Suppressor macrophage treated with lipopolysaccharide for 4 hours (primary cell): ENCODE measurements at places on chromosomes 5 and 9.
A peak's percentile ranks its signal among the peaks of the same experiment; 100 is the strongest.

GRCh38 chr5:82074950-82075349 lies 103.1 kb downstream of the ATG10 start:
- DNase-seq, result no peak

- no peak for DNase-seq
Measured at GRCh38 chr5:64532657-64533056, 26.8 kb downstream of the RGS7BP start.

DNA sequence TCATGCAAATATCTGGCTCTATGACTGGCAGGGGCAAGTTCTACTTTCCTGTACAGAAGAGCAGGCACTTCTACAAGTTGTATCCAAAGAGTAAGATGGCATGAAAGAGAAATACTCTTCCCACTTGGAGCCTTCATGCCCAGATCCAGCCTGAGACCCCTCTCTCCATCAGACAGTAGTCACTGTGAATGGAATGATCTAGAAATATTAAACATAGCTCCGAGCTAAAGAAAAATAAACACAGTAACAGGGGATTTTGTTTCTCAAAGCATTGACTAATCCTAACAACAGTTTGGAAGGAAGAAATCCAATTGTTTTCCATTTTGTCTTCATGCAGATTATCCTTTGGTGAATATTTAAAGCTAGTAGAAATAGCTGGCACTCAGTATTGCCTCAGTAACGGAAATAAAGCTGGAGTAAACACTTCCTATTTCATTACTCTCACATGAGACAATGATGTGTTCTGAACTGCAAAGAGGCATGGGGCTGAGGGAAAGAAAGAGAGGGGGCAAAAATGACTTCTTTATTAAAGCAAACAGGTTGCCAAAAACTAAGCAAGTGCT lies 100.0 kb downstream of the SEMA5A start:
- DNase-seq, result peak; percentile 10

DNA sequence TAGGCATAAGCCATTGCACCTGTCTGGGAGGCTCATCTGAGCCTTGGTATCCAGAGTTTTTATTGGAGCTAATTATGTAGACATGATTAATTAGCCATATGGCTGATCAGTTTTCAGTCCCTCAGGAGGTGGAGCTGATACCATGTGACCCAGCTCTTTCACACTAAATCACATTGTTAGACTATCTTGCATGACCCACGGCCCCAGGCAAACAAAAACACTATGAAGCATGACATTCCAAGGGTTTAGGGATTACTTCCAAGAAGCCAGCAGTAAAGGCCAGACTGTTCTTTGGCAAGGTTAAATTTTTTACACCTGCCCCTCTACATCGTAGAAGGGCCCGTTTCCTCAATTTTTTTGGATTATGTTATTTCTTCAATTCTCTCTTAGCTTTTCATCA lies 5.0 kb upstream of the C5orf24 start:
- DNase-seq, result no peak

GRCh38 chr9:114626415-114627020 lies 15.4 kb downstream of the TMEM268 start:
- no peak for DNase-seq

GRCh38 chr5:79074641-79075040 lies 5.1 kb downstream of the BHMT2 start:
- DNase-seq, result peak; percentile 1

- DNase-seq, result peak; percentile 41
Measured at GRCh38 chr9:111601237-111602018, 2.0 kb upstream of the PTGR1 start.

DNA sequence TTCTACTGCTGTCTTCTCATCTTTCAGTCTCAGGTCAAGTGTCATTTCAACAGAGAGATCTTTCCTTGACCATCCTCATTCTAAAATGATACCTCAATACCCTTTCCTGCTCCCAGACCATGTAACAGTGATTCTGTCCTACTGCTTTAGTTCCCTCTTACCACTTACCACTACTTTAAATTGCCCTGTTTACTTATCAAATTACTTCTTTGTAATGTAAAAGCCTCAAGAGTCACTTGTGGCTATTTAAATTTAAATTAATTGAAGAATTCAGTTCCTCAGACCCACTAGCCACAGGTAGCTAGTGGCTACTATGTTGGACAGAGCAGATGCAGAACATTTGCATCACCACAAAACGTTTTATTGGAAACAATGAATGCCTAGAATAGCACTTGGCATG lies 217.3 kb downstream of the ADAMTS6 start:
- no peak for DNase-seq

- no peak for DNase-seq
Measured at GRCh38 chr5:73691302-73692080, 65.5 kb downstream of the ARHGEF28 start.

GRCh38 chr5:127492854-127493738 lies 24.3 kb upstream of the PRRC1 start:
- peak; percentile 35 for DNase-seq

DNA sequence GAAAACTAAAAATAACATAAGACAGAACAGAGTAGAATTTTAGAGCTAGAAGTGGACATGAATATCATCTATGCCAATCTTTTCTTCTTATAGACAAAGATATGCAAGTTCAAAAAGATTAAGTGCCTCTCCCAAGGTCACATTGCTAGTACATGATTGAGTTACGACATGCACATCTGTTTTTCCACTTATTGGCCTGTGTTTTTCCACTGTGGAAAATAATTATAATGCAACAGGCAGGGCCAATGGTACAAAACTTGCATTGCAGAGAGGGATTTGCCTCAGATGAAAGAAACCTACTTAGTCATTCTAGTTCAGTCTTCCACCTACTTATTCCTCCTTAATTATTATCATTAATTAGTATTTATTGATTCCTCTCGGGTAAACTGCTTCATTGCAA lies 407.8 kb upstream of the SGCD start:
- no peak for DNase-seq

DNA sequence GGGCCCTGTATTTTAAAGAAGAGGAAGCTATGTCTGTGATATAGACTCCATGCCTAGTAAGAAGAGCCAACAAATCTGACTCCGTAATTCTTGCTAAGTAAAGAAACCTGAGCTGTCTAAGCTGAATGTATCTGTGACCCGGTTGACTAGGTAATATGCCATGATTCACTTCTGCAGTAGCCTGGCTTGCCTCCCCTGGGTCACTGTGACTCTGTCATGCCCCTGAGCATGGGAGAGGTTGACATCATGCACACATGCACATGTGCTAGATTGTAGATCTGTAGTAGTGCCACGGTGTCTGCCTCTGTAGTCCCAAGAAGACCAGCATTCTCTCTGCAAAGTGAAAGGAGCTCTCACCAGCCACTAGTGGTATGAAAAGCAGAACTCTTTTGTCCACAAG lies 9.1 kb downstream of the SLC22A5 start:
- DNase-seq, result peak; percentile 6

DNA sequence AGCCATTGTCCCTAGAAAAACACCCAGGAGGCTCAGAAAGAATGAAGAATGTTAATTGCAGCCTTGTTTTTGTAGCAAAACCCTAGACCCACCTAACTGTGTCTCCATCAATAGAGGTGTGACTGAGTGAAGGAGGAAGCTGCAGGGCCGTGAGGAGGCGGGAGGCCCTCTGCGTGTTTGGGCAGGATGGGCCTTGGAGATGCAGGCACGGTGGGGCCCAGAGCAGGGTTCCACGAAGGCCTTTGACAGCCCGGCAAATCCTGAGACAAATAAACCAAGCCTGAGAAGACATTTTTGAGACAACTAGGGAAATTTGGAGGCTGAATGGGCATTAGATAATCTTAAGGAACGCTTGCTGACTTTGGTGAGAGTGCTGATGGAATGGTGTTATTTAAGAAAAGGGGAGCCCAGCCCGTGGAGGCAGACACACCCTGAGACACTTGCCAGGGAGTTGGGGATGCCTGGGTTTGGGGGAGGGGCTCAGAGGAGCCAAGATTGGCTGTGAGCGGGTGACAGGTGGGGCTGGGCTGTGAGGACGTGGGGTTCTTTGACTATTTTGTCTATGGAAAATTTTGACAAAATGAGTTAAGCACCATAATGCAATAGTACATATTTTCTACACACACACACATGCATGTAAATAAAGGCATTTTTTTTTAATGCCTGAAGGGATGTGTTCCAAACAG lies 48.8 kb downstream of the BARX1 start:
- DNase-seq, result no peak

DNA sequence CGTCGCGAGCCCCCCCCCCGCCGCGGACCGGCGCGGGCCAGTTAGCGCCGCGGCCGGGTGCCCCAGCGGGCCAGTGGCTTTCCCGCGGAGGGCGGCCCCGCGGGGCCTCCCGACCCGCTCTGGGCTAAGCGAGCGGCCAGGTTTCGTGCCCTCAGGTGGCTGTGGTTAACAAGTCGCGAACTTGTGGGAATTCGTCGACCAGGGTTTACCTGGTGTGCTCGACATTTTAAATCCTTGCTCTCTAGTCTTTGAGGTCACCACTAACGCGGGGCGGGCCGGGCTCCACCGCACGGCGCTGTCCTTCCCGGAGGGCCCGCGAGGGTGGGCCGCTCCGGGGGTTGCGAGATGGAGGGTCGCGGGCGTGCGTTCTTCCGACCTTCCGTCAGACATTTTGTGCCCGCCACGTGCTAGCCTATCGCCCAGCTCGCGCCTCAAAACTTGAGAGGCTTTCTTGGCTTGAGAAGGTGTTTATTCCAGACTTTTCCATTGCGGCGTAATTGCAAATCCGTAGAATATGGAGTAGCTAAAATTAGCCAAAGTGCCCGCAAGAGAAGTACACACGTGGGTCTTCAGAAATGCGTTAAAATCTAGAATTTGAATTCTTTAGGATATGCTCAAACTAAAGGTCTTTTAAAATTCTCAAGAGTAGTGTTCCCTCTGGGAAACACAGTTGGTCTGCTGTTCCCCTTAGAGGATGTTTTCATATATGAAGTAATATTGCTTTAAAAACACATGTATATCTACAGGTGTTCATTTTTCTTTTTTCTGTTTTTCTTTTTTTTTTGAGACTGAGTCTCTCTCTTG lies 2.1 kb downstream of the ANP32B start:
- DNase-seq, result no peak

DNA sequence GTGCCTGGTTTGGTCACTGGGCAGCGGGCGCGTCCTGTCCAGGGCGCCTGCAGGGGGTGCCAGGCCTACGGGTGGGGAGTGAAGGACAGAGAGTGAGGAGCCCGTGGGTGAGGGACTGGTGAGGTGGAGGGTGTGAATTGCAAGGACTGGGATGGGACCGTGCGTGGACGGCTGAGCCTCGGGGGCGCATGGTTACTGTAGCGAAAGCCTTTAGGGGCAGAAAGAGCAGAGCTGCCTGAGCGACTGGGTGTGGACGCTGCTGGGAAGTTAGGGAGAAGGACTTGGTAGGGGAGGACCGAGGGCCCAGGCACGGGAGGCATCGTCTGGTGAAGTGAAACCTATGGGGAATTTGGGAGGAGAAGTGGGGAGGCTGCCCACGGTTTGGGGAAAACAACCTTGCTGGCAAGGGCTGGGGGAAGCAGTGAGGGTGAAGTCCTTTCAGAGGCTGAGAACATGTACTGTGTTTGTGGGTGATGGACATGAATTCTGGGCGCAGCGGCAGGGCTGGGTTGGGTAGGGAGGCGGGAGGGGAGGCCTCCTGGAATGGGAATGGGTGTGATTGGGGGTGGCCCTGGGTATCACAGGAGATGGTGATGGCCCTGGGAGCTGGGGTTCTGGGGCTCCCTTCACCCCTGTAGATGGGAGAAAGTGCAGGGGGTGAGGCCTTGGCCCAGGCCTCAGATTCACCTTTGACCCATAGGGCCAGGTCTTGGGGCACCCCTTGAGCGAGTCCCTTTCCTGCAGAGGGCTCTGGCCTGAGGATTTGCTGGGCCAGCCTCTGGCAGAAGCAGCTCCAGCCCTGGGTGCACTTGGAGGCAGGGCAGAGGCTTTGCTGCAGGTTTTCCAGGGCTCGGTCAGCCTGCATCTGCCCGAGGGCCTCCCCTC lies 1.7 kb upstream of the TOR4A start:
- DNase-seq, result peak; percentile 61

GRCh38 chr5:160787240-160787639 lies 64.8 kb downstream of the ATP10B start:
- peak; percentile 20 for DNase-seq

DNA sequence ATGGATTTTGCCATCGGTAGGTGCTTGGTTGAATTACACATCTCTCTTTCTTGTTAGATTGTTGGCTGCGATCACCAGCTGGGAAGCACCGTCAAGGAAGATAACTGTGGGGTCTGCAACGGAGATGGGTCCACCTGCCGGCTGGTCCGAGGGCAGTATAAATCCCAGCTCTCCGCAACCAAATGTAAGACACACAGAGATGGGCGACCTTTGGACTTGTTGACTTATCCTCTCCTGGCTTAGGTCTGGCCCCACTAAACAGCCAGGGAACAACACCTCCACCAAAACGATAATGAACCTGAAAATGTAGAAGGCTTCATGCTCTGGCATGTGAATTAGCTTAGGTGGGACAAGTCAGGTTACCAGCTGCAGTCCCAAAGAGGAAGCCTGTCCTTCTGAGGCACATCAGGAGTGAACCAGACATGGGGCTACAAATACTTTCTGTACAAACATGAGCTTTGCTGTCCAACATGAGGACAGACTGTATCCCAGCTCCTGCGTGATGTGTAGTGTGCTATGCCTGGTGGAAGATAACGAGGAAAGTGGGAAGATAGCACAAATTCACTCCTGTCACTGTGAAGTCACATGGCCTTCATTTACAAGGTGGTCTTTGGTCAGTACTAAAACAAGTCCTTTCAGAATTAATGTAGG lies 148.4 kb downstream of the ADAMTSL1 start:
- DNase-seq, result no peak

- no peak for DNase-seq
Measured at GRCh38 chr5:172453986-172454357, 353 bp downstream of the SH3PXD2B start.

DNA sequence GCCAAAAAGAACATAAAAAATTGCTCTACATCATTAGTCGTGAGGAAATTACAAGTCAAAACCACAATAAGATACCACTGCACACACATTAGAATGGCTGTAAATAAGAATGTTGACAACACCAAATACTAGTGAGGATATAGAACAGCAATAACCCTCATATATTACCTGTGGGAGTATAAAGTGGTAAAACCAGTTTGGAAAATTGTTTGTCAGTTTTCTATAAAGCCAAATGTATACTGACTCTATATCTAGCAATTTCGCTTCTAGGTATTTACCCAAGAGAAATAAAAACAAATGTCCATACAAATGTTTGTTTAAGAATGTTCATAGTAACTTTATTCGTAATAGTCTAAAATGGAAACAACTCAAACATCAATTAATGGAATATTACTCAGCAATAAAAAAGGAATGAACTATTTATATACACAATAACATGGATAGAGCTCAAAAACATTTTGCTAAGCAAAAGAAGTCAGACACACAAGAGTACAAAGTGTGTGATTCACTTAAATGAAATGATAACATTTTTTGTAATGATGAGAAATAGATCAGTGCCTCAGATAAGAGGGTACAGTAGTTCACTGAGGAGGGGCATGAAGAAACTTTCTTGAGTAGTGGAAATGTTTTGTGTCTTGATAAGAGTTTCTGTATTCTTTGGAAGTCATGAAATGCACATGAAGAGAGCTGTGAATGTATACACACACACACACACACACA lies 219.6 kb upstream of the ZNF462 start:
- DNase-seq, result no peak

GRCh38 chr5:15933259-15934207 lies 246.1 kb downstream of the MARCHF11 start:
- DNase-seq, result no peak
